ENCODE measurements at places on chromosomes 2 and 18.

GRCh38 chr2:126657148-126657635 is 1.2 kb downstream of the GYPC start:
- peak; percentile 43 for DNase-seq

- DNase-seq: no peak
These were observed 20.5 kb downstream of the SNORC start for GRCh38 chr2:232890536-232890895.

- no peak for DNase-seq
These were observed 3.1 kb downstream of the TWIST2 start for GRCh38 chr2:238851026-238851425.

- no peak for DNase-seq
These were observed 606.9 kb upstream of the NRXN1 start for GRCh38 chr2:51638811-51639210.

GRCh38 chr2:239472235-239472775 is 71.5 kb upstream of the HDAC4 start:
- DNase-seq: no peak
